ENCODE measurements at places on chromosomes 16 and 17. TPM values are rescaled to one million over a fixed set of nuclear protein-coding genes. Genes with fewer than 3 reads are reported as not detected.

Gene DNAJC7
- 42.7 TPM for total RNA-seq

Gene TMEM100
- total RNA-seq: 26.1 TPM

Gene CCDC102A
- total RNA-seq: 11.2 TPM

DNA sequence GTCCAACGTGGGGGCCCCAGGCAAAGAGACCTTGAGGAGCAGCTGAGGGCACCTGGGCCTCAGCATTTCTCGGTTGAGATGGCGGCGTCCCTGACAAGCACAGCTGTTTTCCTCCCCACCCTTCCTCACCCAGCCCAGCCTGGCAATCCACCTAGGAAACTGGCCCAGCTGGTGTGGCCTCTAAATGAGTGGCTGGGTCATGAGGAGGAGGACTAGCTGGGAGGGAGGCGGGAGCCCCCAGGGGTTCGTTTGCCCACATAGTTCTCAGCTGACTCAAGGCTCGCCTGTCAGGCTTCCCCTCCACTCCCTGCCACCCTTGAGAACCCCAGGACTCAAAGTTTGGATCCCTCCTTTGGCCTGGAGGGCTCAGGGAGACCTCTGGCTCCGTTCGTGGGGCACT is 5.9 kb downstream of the RNF222 start:
- no peak for DNase-seq
- no peak overlapping the region for H3K4me3 ChIP-seq
- no peak overlapping the region for H3K27ac ChIP-seq
- H3K36me3 ChIP-seq: no peaks in the 10 kb centered on the region

DNA sequence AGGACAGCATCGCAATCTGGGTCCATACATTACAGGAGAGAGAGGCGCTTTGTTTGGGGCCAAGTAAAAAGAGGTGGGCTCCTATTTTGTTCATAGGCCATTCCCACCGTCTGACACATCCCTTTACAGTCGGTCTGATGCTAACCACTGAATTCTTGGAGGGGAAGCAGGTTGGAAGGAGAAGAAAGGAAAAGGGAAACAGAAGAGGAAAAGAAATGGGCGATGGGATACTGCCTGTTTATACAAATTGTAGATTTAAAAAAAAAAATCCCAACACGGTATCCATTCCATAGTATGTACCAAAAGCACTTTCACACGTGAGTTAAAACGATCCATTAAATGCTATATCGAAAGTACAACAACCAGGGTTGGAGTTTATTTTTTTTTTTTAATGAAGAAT is 4.0 kb upstream of the ZFHX3 start:
- H3K4me1 ChIP-seq: no peaks in the 10 kb centered on the region
- peak overlapping the region; percentile 91 for H3K27ac ChIP-seq
- no peaks in the 10 kb centered on the region for H3K36me3 ChIP-seq
- H3K27me3 ChIP-seq: no peaks in the 10 kb centered on the region
- no peak for DNase-seq
- H3K4me3 ChIP-seq: no peak overlapping the region

- no peaks in the 10 kb centered on the region for H3K36me3 ChIP-seq
- H3K27ac ChIP-seq: no peak overlapping the region
- peaks cover 52% of the 10 kb centered on the region for H3K4me1 ChIP-seq
- H3K27me3 ChIP-seq: no peaks in the 10 kb centered on the region
- no peak overlapping the region for H3K4me3 ChIP-seq
Observed at GRCh38 chr16:81551151-81551808, 106.7 kb downstream of the CMIP start.

DNA sequence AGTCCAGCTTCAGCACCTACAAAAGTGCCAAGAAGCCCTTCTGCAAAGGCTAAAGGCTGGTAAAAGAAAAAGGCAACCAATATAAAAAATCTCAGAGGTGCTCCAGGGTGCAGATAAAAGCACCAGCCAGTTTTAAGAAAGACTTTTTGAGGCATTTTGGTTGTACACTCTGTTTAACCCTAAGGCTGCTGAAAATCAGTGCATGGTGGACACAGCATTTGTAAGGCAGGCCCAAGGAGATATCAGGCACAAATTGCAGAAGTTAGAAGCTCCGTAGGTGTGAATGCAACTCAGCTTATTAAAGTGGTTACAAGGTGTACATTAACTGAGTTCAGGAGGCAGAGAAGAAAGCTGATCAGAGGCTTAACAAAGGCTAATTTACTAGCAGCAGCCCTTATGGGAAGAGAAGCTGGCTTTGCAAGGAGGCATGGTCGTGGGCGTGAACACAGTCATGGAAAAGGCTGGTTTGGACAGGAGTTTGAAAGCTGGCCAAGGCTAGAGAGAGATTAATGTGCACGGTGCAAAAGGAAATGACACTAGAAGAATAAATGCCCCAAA is 21.1 kb downstream of the ACSM1 start:
- no peak for DNase-seq
- peak overlapping the region; percentile 51 for H3K4me3 ChIP-seq
- H3K36me3 ChIP-seq: no peaks in the 10 kb centered on the region
- no peaks in the 10 kb centered on the region for H3K4me1 ChIP-seq
- H3K27ac ChIP-seq: peak overlapping the region; percentile 25
- H3K27me3 ChIP-seq: no peaks in the 10 kb centered on the region

DNA sequence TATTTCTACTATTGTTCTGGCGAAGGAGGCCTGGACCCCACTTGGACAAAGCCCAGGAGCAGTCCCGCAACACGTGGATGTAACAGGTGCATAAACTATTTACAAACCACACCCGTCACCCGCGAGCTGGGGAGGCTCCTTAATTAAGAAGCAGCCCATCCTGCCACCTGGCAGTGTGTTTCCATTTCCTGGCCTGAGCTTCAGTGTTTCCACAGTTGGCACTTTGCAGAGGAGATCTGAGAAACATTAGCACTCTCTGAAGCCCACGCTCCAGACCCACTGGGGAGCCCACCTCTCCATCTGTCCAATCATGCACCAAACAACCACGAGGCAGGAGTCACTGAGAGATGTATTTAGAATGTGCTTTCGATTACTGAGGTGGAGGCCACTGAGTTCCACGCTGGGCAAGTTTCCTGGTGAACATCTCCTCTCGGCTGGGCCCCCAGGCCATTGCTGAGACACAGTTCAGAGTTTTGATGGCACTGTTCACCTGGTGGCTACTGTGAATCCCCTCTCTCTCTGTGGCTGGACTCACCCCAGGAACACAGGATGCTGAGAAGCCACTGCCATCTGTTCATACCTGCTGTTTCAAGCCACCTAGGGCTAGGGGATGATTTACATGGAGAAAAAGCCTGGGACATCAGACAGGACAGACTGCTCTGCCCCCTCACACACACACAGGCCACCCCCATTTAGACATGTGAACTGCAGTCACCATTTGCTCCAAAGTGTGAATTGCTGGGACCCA is 129.1 kb downstream of the AIPL1 start:
- no peaks in the 10 kb centered on the region for H3K27me3 ChIP-seq
- H3K36me3 ChIP-seq: no peaks in the 10 kb centered on the region
- no peaks in the 10 kb centered on the region for H3K4me1 ChIP-seq
- DNase-seq: no peak

GRCh38 chr16:15899538-15900100 is 11.2 kb upstream of the CEP20 start:
- no peak overlapping the region for H3K27ac ChIP-seq
- no peaks in the 10 kb centered on the region for H3K27me3 ChIP-seq
- H3K4me3 ChIP-seq: no peak overlapping the region
- no peaks in the 10 kb centered on the region for H3K36me3 ChIP-seq

DNA sequence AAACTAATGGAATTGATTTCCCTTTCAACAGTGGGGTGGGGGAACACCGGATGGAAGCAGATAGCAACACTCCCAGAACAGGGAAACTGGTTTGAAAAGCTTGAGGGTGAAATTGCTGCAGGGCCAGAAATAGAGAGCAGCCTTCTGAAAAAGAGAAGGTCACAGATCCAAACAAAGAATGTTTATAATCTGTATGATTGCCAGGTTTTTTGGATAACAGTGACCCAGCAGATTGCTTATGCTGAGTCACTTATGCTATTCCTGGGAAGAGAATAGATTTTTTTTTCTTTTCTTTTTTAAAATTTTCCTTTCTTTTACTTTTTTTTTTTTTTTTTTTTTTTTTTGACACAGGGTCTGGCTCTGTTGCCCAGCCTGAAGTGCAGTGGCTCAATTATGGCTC is 641.3 kb downstream of the KCNJ2 start:
- H3K27me3 ChIP-seq: no peaks in the 10 kb centered on the region
- H3K4me3 ChIP-seq: no peak overlapping the region
- H3K27ac ChIP-seq: no peak overlapping the region
- no peaks in the 10 kb centered on the region for H3K36me3 ChIP-seq
- H3K4me1 ChIP-seq: no peaks in the 10 kb centered on the region

DNA sequence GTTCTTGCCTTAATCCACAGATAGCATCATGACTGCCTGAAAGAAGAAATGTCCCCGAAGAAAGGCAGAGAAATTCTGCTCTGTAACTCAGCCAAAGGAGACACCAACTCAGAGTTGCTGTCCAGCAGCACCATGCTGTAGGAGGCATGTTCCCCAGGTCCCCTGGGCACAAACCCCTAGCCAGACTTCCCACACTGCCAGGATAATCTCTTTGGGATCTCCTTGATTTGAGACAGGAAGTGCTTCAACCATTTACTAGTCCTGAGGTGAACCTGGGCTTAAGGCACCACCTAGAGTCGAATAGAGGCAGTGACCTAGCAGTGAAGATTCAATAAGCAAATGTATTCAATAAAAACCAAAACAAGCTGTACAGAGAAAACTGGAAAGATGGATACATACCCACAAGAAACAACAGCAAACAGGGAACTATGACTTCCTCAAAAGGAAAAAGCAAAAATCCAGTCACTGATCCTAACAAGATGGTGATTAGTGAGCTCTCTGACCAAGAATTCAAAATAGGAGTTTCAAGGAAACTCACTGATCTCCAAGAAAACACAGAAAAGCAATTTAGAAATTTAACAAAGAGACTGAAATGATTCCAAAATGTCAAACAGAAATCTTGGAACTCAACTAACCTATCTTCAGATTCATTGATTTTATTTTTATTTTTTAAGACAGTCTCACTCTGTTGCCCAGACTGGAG is 5.7 kb downstream of the OR4D2 start:
- H3K27me3 ChIP-seq: no peaks in the 10 kb centered on the region
- DNase-seq: no peak
- H3K4me1 ChIP-seq: no peaks in the 10 kb centered on the region
- H3K27ac ChIP-seq: no peak overlapping the region

DNA sequence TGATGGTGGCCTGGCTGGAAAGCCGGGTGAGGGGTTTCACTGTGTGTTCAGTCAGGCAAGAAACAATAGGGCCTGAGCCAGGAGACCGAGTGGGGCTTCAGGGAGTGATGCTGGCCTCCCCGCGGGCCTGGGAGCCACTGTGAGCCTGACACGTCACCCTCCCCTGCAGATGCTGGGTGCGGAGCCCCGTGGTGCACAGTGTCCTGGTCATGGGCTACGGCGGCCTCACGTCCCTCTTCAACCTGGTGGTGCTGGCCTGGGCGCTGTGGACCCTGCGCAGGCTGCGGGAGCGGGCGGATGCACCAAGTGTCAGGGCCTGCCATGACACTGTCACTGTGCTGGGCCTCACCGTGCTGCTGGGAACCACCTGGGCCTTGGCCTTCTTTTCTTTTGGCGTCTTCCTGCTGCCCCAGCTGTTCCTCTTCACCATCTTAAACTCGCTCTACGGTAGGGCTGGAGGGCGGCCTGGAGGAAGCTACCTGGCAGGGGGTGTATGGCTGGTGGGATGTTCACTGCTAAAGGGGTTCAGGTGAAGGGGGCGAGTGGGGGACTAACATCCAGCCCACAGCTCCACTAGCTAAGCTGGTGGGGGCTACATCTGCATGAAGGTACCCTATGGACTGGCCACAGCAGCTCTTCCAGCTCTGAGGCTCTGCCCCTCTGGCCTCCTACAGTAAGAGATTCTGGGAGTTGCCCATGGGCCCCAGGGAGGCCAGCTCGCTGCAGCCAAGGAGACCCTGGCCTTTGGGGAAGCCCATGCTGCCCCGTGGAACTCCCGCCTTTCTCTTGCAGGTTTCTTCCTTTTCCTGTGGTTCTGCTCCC is 32.4 kb downstream of the ADGRG5 start:
- no peak overlapping the region for H3K27ac ChIP-seq
- H3K4me1 ChIP-seq: peaks cover 3% of the 10 kb centered on the region
- no peak overlapping the region for H3K4me3 ChIP-seq
- no peaks in the 10 kb centered on the region for H3K27me3 ChIP-seq

GRCh38 chr16:89565506-89566372 is 5.3 kb downstream of the RPL13 start:
- peaks cover 40% of the 10 kb centered on the region for H3K4me1 ChIP-seq
- DNase-seq: no peak
- H3K4me3 ChIP-seq: peak overlapping the region; percentile 35
- no peaks in the 10 kb centered on the region for H3K27me3 ChIP-seq

GRCh38 chr17:73369111-73369521 is 57.3 kb upstream of the CDC42EP4 start:
- H3K4me1 ChIP-seq: no peaks in the 10 kb centered on the region
- no peak overlapping the region for H3K4me3 ChIP-seq
- no peak for DNase-seq
- no peak overlapping the region for H3K27ac ChIP-seq
- H3K27me3 ChIP-seq: no peaks in the 10 kb centered on the region

GRCh38 chr17:73826872-73827228 is 182.6 kb upstream of the SDK2 start:
- H3K36me3 ChIP-seq: no peaks in the 10 kb centered on the region
- no peak for DNase-seq
- H3K4me1 ChIP-seq: no peaks in the 10 kb centered on the region

- no peaks in the 10 kb centered on the region for H3K36me3 ChIP-seq
- no peak overlapping the region for H3K27ac ChIP-seq
- no peak overlapping the region for H3K4me3 ChIP-seq
- no peaks in the 10 kb centered on the region for H3K27me3 ChIP-seq
- H3K4me1 ChIP-seq: no peaks in the 10 kb centered on the region
- DNase-seq: no peak
Observed at GRCh38 chr16:89779231-89779908, 37.1 kb downstream of the FANCA start.

GRCh38 chr17:73612031-73612472 is 32.2 kb downstream of the SDK2 start:
- H3K27me3 ChIP-seq: no peaks in the 10 kb centered on the region
- DNase-seq: no peak
- no peaks in the 10 kb centered on the region for H3K4me1 ChIP-seq
- H3K27ac ChIP-seq: no peak overlapping the region
- H3K4me3 ChIP-seq: no peak overlapping the region

- H3K36me3 ChIP-seq: no peaks in the 10 kb centered on the region
- no peak for DNase-seq
- no peaks in the 10 kb centered on the region for H3K27me3 ChIP-seq
- H3K27ac ChIP-seq: no peak overlapping the region
- no peaks in the 10 kb centered on the region for H3K4me1 ChIP-seq
- no peak overlapping the region for H3K4me3 ChIP-seq
Observed at GRCh38 chr16:23293016-23293415, 9.1 kb upstream of the SCNN1B start.

- no peaks in the 10 kb centered on the region for H3K4me1 ChIP-seq
- no peaks in the 10 kb centered on the region for H3K36me3 ChIP-seq
- H3K27ac ChIP-seq: no peak overlapping the region
- no peak overlapping the region for H3K4me3 ChIP-seq
- DNase-seq: no peak
Observed at GRCh38 chr16:12661656-12662172, 142.0 kb downstream of the CPPED1 start.

GRCh38 chr17:79136596-79136995 is 62.0 kb downstream of the ENGASE start:
- H3K27ac ChIP-seq: no peak overlapping the region
- H3K27me3 ChIP-seq: no peaks in the 10 kb centered on the region
- no peaks in the 10 kb centered on the region for H3K4me1 ChIP-seq
